ENCODE measurements at places on chromosomes 7 and 10.

- no peak for DNase-seq
Measured at GRCh38 chr7:120320218-120320961, 47.4 kb downstream of the KCND2 start.

DNA sequence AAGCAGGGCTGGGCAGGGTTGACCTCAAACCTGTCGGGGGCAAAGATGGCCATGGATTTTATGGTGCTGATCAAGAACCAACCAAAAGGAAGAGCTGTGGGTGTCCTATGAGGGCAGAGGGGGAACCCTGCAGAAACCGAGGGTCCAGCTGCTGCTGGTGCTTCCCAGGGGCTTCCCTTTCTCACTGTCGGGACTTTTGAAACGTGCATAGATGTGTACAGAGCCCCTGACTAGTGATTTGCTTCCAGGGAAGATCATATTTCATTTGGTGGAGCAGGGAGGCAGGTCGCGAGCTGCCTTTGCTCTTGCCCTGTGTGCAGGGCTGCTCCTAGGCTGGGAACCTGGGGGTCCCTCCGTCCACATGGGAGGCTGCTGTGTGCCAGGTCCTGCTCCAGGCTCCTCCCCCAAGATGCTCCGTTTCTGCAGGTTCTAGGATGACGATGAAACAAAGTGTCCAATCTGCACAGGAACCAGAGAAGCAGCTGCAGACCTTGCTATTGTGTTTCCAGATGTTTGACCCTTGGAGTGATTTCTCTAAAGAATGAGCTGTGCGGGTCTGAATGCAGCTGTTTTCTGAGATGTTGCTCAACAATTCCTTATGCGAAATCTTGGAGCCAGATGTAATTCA is 9.4 kb upstream of the INPP5A start:
- no peak for DNase-seq

DNA sequence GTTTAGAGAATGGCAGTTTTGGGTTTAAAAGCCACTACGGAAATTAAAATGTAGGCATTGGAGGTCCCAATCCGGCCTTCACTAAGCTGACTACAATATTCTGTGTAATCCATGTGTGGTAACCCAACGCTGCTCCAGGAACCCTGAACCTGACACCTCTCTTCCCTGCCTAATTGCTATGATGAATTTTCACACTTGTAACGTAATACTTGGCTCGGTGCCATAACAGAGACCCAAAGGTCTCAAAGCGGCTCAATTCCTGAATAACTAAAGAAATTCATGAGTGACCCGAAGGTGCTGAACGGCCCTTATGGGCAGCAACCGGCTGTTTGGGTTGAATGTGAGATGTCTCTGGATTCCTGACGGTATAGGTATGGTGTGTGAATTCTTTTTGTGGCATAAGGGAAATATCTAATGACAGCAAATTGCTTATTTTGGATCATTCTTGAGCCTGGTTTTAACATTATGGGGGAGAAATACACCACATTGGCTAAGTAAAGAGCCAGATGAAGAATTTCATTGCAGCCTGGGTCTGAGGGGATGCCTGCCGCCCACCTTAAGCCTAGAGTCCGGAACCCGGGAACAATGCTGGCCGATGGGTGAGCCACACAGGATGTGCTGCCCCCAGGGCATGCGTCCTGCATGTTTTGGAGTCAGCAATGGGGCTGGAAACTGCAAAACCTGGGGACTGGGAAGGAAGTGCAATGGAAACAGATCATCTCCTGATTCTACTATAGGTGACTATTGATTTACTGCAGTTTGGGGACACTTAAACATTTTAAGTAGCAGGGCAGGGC is 69.7 kb upstream of the FZD8 start:
- no peak for DNase-seq

- DNase-seq: no peak
Measured at GRCh38 chr7:29620556-29620930, 56.9 kb downstream of the PRR15 start.

DNA sequence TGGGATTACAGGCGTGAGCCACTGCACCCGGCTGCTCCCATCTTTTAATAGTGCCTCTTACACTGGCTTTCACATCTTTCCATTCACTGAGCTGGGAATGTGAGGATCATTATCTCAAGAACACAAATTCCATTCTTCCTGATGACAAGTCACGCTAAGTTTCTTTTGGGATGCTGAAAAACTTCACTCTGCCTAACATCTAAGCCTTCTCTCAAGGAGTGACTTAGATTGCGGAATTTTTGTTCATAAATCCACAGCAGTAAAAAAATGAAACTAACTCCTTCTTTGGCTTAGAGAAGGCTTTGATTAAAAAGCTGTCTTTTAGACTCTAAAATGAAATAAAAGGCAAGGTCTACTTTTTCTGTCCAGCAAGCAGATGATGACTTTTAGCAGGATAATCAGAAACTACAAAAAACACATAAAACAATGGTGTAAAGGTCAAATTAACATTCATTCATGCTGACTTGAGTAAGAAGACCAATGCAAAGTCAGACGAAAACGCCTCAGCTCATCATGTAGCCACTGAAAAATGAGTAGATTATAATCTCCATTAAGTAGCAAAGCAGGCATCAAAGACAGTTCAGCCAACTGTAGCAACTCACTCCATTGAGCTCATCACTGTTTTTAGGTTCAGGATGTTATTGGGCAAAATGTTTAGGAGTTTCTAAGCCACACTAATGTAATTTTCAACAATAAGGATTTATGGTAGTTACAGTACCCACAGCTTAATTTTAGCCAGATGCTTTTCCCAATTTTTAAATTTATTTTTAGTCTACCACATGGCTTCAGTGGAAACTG is 178.8 kb downstream of the ELMO1 start:
- DNase-seq: no peak

DNA sequence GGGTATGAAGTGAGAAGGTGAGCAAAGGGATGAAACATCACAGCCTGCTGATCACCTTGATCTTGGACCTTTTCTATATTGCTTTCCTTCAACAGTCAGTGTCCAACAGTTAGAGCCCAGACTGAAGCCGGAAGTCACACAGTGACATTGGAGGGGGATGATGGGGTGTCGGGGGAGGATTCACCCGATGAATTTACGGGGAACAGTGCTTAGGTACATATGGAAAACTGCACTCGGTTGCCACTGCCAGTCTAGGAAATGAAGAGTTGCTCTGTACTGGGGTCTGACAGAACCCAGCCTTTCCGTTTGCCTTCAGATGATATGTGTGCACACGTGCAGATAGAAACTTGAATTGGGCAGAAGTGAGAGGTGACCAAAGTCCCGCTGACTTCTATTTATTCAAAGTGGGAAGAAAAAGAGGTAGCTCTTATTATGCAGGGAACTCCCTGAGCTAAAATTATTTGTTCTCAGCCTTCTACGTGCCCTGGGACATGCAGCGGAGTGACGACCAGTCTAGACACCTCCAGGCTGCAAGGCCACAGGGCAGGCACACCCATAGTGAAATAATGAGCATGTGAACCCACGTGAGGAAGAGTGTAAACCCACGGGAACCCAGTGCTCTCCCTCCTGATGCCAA is 107.2 kb upstream of the INHBA start:
- no peak for DNase-seq

DNA sequence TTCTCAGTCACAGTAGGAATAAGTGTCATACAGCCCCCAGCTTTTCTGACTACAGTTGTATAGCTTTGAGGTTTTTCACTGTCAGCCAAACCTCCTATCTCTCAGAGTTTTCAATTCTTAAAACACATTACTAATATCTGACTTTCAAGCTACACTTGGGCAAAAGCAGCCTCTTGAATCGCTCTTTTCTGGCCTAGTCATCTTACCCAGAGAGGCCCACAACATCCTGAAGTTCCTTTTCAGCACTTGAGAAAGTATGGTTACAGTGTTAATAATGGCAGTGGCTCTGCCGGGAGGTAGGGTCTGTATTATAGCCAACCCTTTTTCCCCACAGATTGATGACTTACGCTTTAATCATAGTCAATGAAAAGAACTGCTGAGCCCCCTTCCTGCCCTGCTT is 181.0 kb downstream of the LRRC4 start:
- peak; percentile 26 for DNase-seq

GRCh38 chr10:88810196-88810961 is 7.8 kb downstream of the LIPM start:
- no peak for DNase-seq

DNA sequence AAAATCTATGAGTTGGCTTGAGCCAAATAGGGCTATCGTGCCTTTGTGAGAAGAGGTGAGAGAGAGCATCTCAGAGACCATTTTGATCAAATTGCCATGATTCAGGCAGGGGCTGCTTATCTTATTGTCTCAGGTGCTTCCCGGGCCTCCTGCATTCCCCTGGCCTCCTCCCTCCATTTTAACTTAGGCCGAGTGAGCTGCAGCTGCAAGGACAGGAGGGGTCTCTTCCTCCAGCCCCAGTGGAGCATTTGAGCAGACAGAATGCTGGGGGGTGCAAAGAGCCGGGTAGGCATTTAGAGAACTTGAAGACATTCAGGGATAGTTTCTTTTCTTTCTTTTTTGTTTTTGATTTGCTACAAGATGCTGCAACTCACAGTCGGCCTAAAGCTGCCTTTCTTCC is 59.0 kb downstream of the BUB3 start:
- no peak for DNase-seq

- no peak for DNase-seq
Measured at GRCh38 chr7:134804351-134804750, 24.9 kb downstream of the CALD1 start.

- no peak for DNase-seq
Measured at GRCh38 chr7:90961037-90961725, 303.1 kb upstream of the FZD1 start.

GRCh38 chr10:48366261-48366660 is 59.8 kb downstream of the MAPK8 start:
- DNase-seq: no peak

- DNase-seq: no peak
Measured at GRCh38 chr10:1287487-1287886, 231.3 kb downstream of the WDR37 start.

- DNase-seq: no peak
Measured at GRCh38 chr7:123867225-123867624, 22.3 kb downstream of the HYAL4 start.

DNA sequence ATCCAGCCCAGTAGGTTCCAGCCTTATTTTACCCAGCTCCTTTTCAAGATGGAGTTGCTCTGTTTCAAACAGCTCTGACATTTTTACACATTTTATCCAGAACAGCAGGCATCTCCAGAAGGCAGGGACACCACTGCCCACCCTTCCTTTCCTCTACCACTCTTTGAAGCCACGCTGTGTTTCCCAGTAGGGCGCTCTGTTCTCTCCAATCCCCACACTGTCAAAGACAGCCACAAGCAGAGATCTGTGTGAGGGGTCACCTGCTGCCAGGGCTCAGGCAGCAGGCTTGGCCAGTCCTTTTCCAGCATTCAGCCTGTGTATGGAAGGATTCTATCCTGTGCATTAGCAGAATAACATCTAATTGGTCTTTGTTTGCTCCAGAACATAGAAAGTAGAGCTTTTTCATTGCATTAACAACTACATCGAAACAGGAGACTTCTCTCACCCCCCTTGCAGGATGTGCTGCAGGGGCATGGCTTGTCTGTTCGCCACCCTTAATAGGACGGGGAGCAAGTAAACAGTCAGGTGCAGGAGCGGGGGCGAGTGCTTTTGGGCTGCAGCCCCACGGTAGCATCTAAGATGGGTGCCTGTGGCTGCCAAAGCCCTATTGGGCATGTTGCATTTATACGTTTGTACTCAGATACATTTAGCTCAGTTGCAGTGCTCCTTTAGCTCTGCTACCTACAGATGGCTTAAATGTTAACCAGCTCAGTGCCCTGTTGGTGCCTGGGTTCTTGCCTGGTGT is 326.1 kb downstream of the GALNT17 start:
- DNase-seq: no peak

- DNase-seq: peak; percentile 19
Measured at GRCh38 chr10:88271761-88272543, 311.2 kb downstream of the RNLS start.

DNA sequence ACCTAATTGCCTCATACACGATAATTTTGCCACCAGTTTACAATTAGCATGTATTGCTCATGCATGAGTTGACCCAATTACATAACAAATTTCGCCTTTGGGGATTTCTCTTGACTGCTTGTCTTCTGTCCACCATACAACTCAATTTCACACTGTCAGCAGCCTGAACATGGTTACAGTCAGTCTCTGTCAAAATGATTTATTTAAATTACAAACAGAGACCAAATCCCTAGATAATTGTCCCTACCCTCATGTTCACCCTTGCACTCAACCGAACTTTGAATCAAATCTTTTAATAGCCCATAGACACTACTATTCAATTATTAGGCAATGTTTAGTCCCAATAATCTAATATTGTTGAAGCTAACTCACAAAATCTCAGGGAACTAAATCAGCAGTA is 59.7 kb upstream of the NEBL start:
- DNase-seq: no peak

DNA sequence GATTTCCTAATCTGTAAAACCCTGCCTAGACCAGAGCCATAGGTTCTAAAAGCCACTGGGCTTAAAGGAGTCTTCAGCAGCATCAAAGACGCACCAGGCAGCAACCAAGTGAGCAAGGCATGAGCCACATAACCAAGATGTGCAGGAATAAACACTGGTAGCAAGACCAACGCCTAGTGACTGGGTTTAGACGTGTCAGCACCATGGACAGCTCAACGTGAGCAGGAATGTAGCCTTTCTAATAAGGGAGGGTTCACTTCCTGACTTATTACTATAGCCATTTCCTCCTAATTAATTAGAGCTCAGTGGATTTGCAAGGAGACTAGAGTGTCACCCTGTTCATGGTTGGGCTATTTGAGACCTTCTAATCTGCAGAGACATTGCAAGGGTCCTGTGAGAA is 223.7 kb downstream of the LHFPL3 start:
- DNase-seq: no peak

GRCh38 chr10:91944880-91945630 is 21.5 kb downstream of the BTAF1 start:
- peak; percentile 14 for DNase-seq

DNA sequence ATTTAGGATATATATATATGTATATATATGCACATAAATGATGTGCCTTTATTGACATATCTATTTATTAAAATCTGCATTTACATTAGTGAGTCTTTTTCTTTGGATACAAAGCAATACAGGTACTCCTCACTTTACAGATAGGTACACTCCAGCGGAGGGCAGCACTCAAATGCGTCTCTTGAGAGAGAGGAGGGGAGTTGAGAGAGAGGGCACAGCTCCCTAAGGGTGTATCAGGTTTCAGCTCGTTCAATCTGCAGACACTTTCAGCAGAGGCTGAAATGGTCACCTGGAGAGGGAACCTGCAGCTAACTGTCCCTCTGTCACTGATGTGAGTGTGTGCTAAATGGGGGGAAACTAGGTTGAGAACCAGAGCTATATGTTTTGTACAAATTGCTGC is 21.5 kb downstream of the C10orf53 start:
- no peak for DNase-seq

DNA sequence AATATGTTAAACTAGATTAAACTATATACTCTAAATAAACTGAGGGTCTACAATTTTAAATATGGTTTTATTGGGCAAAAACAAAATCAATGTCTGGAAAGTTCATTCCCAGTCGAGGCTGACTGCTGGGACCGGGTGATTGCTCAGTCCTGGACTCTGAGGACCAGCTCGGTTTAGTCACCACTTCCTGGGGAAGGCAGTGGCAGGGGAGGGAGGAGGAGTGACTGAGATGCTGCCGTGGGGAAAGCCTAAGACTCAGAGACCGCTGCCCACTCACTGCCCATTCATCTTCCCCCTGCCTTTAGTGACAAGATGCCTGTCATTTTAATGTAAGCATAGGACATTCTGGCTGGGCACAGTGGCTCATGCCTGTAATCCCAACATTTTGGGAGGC is 29.0 kb downstream of the ATOH7 start:
- no peak for DNase-seq

GRCh38 chr10:2478656-2479055 is 588.7 kb upstream of the PFKP start:
- DNase-seq: no peak

- DNase-seq: no peak
Measured at GRCh38 chr10:65501259-65501658, 1424.6 kb upstream of the LRRTM3 start.

GRCh38 chr7:107867858-107868466 is 23.0 kb upstream of the DLD start:
- no peak for DNase-seq
